Stimulated activated CD8-positive, alpha-beta memory T cell treated with anti-CD3 and anti-CD28 coated beads, Interleukin-7, amount 100 ng/mL, for 1 hour (primary cell): ENCODE measurements at places on chromosomes 3 and 15.

- DNase-seq, result no peak
These were observed 65.8 kb downstream of the MB21D2 start for GRCh38 chr3:192851821-192852372.

DNA sequence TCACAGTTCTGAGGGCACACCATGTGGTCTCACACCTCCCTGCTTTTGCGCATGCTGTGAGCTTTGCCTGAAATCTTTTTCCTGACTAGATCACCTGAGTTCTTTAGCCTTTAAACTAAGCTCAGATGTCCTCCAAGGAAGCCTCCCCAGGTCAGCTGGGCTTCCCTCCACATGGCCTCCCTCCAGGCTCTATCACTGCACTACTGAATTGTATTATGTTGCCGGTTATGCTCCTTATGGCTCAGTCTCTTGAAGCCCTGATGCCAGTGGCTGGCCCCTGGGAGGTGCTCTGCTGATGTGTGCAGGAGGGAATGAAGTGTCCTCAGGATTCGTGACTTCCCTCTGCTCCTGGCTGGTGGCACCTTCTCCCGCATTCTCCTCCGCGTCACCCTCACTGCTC, 93.3 kb upstream of the BLM start:
- no peak for DNase-seq

GRCh38 chr3:120093119-120093910, 932 bp downstream of the GSK3B start:
- DNase-seq, result no peak

DNA sequence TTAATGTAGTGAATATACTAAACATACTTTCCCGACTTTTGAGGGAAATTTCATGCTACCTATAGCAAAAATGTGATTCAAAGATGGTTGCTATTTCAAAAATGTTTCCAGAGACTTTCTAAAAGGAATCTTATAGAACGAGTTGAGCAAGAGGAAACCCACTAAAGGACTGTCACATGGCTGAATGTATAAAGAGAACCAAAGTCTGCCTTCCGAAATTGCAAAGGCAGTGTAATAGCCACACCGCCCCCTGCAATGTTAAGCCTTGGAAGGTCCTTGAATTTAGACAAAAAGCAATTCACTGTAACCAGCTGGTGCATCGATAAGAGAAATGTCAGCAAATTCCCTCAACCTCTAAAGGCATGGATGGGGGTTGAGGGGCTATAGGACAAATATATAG, 142.8 kb downstream of the CHL1 start:
- DNase-seq, result no peak

DNA sequence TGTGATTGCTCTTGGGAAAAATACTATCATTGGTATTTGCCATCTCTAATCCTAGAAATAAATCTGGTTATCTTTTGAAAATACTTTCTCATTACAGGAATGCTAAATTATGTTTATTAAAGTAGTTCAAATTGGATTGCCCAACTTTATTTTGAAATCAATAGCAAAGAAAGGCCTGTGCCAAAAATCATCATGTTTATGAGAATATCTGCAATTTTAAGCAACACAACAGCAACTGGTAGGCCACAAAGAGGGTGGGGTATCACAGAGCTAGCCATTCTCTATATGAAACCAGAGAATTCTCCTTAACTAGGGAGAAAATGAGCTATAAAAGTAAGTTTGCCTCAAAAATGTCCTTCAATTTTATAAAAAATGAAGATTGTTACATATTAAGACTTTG, 11.9 kb upstream of the TM4SF19 start:
- DNase-seq, result no peak

DNA sequence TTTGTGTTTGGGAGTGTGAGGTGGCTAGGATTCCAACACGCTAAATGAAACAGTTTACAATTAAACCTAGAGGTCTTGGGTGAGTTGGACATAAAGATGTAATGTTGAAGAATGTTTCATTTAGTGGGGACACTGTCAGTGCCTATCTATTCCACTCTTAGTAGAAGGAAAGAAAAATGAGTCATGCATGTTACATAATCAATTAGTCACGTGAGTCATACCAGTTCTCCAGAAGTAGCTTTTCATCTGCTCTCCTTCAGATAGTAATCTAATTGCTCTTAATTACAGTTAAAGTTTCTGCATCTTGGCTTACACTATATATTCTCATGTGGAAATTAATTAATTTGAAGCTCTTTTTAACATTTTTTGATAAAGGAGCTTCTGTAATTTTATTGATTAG, 115.7 kb upstream of the P2RY1 start:
- no peak for DNase-seq

DNA sequence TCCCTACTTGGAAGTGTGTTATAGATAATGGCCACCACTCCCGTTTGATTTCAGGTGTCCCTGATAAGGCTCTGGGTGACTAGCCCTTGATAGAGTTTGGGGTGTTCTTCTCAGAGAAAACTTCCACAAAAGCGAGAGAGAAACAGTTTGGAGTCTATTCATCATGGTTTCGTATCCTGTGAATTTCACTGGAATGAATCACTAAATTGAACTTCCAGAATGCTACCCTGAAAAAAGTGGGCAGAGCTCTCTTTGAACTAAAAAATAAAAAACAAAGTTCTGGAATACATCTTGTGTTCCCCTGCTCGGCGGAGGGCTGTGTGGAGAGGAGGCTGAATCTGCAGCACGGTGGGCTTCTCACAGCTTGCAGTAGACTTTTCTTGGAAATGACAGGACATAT, 52.8 kb upstream of the FAM98B start:
- no peak for DNase-seq

GRCh38 chr3:108489776-108490175, 20.6 kb downstream of the MYH15 start:
- no peak for DNase-seq

- no peak for DNase-seq
These were observed 683.3 kb upstream of the CADM2 start for GRCh38 chr3:84275532-84275931.

DNA sequence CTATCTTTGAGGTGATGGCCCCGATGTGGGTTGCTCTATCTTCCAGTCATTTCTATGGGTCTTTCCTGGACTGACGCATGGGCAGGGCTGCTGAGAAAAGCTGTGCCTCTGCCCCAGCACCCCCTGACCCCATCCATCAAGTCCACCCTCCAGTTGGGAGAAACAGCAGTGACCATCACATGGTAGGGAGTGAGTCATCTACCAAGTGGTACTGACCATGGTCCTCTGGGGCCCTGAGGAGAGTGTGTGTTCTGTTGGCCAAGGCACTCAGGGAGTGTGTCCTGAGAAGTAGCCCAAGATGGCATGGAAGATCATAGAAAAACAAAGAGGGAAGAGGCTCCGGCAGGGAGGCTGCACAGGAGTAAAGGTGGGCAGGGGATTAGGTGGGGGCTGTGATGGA, 1.6 kb upstream of the DNAH1 start:
- DNase-seq, result no peak

GRCh38 chr3:156516961-156517360, 38.0 kb downstream of the SSR3 start:
- no peak for DNase-seq

DNA sequence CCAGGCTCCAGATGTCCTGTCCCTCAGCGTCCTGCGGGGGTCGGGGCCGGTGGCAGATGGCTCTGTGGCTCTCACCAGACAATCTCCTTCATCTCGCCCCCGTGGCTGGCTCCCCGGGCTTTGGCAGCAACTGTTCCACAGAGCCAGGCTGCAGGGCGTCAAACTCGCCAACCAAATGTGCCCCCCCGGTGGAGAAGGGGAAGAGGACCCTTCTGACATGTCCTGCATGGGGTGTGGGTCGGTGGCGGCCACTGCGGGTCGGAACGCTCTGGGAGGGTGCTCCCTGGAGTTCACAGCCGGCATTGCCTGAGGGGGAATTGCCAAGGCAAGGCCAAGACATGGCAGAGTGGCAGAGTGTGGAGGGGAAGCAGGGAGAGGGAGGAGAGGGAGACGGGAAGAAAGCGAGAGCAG, 36.0 kb downstream of the BDH1 start:
- no peak for DNase-seq

- no peak for DNase-seq
These were observed 50.1 kb downstream of the CMSS1 start for GRCh38 chr3:99867594-99868310.

- no peak for DNase-seq
These were observed 14.7 kb downstream of the FILIP1L start for GRCh38 chr3:100099621-100100020.

- DNase-seq, result no peak
These were observed 56.9 kb upstream of the CD96 start for GRCh38 chr3:111485086-111485485.

DNA sequence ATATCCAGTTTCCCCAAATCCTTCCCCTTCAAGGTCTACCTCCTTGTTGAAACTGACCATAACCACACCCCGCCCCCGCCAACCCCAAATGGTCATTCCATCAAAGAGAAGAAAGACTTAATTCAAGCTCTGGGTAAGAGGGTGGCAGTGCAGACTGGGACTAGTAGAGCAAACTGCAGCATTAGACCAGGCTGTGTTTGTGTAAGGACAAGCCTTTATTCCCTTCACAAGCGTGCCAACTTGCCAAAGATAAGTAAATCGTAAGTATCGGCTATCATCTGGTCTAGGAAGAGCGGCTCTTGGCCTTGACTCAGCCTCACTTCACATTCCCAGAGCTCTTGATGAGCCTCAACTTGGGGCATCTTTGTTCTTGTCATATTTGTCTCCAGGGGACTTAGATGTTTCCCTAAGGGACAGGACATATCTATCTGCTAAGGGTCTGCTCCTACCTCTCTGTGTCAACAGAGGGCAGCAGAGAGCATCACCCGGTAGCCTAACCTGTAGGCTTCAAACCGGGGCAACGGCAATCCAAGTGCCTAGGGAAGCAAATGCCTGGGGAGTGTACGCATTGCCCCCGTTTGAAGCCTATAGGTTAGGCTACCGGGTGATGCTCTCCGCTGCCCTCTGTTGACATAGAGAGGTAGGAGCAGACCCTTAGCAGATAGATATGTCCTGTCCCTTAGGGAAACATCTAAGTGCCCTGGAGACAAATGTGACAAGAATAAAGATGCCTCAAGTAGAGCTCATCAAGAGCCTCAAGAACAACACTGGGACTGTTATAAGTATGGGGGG, 8.9 kb upstream of the MAP3K13 start:
- peak; percentile 20 for DNase-seq

- DNase-seq, result no peak
These were observed 50.7 kb upstream of the FOXB1 start for GRCh38 chr15:59953392-59953883.

DNA sequence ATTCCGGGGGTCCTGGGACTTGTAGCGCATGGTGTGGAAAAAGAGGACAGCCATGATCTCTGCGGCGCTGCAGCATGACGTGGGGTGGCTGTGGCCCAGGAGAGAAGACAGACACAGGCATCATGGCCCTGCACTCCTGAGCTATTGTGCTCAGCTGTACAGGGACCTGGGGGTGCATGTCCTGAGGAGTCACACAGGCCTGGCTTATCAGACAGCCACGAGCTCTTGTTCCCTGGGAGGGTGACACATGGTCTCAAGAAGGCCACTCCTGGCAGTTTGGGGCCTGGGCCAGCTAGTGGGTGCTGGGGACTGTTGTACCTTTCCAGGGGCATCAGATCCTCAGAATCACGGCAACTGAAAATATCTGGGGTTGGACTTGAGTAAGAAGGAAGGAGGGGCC, 13.7 kb downstream of the TKT start:
- DNase-seq, result no peak

DNA sequence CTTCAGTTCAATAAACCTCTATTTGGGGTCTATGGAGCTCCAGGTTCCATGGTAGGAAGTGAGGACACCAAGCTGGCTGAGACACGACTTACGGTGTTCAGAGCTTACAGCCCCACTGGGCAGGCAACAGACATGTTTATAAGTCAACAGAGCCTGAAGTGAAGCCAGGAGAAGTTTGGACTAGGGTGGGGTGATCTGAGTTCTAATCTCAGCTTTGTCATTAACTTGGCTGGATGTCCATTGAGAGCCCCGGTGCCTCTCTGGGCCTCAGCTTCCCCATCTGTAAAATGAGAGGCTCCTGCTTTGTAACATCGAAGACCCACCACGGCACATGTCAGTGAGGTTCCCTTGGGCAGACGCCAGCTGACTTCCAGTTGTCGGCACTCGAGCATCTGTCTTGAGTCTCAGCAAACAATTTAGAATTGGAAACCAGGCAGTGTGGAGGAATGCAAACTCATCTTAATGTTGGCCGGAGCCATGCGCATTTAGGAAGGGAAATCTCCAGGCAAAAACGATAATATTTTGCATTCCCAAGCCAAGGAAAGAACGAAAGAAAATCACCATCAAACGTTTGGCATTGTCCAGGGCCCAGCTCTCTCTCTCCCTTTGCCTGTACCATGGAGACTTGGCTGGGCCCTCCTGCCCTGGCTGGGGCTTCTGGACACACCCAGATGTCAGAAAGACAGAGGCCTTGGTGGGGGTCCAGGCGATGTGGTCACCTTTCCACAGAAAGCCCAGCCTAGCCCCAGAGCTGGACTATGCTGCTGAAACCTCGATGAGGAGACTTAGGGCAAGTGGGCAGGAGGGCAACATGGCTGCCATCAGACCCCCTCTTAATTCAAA, 18.4 kb downstream of the ITGA11 start:
- no peak for DNase-seq

DNA sequence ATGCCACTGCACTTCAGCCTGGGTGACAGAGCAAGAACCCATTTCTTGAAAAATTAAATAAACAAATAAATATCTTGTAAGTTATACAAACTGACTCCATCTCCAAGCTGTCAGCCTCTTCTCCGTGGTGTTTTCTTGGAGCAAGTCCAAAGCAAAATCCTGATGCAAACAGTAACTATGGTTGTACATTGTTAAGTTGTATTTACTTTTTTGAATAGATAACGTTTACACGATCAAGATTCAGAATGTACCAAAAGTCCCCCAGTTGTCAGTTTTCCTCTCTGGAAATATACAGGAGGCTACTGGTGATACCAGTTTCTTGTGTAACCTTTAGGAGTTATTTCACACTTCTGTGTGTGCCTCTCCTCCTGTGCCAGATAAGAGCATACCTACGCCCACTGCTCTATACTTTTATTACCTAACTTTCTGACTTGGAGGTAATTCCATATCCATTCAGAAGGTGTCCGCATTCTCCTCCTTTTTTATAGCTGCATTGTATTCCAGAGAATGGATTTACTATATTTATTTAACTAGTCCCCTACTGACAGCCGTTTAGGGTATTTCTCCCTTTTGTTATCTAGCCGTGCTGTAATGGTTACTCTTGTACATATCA, 14.2 kb downstream of the CMTM7 start:
- no peak for DNase-seq

DNA sequence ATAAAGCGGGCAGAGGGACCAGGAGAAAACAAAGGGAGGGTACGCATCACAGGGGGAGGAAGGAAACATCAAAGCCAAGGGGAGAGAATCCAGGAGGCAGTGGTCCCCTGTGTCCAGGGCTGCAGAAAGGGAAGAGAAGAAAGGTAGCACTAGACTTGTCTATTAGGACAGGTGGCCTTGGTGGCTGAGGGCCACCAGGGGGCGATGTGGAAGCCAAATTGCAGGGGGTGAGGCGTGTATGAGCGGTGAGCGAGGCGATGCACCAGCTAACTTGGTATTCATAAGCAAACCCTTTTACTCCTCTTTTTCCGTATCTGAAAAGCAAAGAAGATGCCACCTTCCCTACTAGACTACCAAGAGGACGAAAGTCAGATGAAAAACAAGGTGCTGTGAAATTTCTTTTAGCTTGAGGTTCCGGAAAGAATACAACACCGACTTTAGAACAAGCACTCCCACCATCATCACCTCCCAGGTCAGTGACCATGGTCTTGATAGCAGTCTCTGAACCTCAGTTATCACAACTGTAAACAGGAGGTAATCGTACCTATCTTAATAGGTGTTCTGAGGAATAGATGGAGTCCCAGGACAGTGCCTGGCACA, 654.4 kb upstream of the ADAMTS9 start:
- DNase-seq, result no peak
